Thymus (tissue), 14 donors: ENCODE measurements at places on chromosomes 5 and 9. TPM values are rescaled to one million over a fixed set of nuclear protein-coding genes. Genes with fewer than 3 reads are reported as not detected.

The FRMD3 gene
- 1.3 TPM for polyA plus RNA-seq

The SVEP1 gene
- 0.52 TPM for polyA plus RNA-seq

The ANKRA2 gene
- polyA plus RNA-seq, result 59.2 TPM

The PCDHB13 gene
- polyA plus RNA-seq, result 0.27 TPM

The PNPLA7 gene
- 11.5 TPM for polyA plus RNA-seq

The BSPRY gene
- polyA plus RNA-seq, result 6.1 TPM

The FAM200C gene
- polyA plus RNA-seq, result 5.5 TPM

The C5 gene
- 2.4 TPM for polyA plus RNA-seq
